Activated CD8-positive, alpha-beta T cell treated with anti-CD3 and anti-CD28 coated beads, Interleukin-2, amount 10 ng/mL, durations not matched to agents 7 days and 5 days (primary cell): ENCODE measurements at places on chromosomes 2 and 18.

GRCh38 chr2:85327822-85328617, at the start of gene TGOLN2:
TGOLN2 (minus strand) TSS chr2:85327989; CDS start chr2:85327962, 27 bp downstream.
- peak; percentile 96 for DNase-seq

GRCh38 chr2:188276255-188276654, 15.4 kb upstream of the GULP1 start:
- DNase-seq, result no peak

GRCh38 chr18:41396211-41396610, 558.8 kb upstream of the PIK3C3 start:
- no peak for DNase-seq

DNA sequence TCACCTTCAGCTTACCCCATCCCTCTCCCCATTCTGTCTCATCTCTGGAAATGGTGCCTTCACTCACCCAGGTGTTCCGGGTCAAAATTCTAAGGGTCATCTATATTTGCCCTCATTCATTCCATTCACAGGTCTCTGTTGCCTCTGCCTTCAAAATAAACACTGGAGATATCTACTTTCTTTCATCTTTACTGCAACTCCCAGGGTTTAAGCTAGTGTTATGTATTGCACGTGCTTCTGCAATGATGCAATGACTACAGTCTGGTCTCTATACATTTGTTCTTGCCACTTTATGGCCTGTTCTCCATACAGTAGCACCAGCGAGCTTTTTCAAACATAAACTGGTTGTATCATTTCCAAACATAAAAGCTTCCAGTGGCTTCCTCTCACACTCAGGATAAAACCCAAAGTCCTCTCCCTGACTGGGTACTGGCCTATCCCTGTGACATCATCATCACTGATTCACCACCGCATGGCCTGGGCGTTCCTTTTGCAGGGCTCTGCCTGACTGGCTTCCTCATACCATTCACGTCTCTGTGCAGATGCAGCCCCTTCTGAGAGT, 14.3 kb downstream of the DSG2 start:
- no peak for DNase-seq

- DNase-seq, result no peak
Measured at GRCh38 chr2:24875272-24875671, 44.8 kb downstream of the ADCY3 start.

DNA sequence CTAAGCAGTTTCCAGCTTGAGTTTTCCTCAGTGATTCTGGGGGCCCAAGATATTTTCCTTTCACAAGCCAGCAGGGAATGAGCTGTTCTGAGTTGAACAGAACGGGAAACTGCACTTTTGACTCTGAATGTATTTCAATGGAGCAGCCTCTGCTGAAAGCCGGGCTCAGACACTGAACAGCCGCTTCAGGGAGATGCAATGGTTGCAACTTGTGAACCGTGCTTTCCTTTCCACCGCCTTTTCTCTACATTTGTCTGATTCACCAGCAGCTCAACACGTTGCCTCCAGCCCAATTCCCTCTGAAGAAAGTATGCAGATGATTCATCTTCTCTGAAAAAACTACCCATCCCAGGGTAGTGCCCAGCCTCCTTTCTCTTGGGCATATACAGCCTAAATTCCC, 119.3 kb upstream of the PKDCC start:
- no peak for DNase-seq

GRCh38 chr2:86300496-86300895, 36.9 kb downstream of the REEP1 start:
- no peak for DNase-seq

DNA sequence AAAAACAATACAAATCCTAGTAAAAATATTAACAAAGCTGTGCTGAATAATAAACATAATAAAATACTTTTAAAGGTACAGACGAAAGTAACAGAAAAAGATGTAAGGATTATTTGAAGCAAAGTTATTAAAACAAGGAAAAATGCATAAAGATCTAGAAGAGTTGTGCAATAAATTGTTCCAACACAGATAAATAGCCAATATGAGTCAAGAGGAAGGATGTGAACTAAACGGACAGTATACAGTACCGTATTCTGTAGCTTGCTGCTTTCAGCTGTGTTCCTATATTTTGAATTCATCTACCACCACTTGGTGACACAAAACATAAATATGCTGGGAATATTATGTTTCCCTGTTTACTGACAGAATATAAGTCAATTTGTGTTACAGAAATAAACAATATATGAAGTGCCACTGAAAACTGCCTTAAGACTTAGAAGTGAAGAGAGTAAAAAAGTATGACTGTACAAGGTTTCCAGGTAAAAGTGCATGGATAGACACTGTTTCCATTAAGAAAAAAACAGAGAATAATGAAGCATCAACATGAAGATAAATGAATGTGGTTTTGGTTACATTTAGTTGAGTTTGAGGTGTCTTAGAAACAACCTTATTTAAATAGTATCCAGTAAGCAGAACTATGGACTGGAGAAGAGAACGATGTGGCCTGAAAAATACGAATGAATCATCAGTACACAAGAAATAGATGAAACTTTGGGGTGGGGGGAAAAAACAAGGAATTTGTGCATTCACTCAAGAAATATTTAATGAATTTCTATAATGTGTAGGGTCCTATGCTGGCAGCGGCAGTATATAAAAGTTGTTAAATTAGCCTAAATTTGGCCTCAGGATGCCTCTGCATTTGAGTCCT, 13.1 kb downstream of the PPP3R1 start:
- no peak for DNase-seq

- no peak for DNase-seq
Measured at GRCh38 chr2:35301369-35301768, 1054.2 kb upstream of the CRIM1 start.

DNA sequence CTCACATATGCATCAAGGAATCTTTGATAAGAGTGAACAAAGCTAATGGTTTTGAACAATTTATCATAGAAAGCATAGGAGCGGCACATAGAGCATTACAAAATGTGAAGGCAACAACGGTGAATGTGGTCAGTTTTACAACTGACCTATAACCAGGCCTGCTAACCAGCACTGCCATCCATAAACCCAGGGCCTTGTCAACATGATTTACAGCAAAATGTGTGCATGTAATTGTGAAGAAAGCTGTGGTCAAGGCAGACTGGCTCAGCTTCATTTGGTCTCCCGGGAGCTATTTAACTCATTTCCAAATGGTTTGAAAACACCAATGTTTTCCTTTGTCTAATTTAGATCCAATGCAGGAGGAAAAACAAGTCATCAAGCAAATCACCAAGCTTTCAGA, 119.8 kb downstream of the DHRS9 start:
- no peak for DNase-seq

- DNase-seq, result no peak
Measured at GRCh38 chr2:20172273-20173055, 52.5 kb downstream of the SDC1 start.

DNA sequence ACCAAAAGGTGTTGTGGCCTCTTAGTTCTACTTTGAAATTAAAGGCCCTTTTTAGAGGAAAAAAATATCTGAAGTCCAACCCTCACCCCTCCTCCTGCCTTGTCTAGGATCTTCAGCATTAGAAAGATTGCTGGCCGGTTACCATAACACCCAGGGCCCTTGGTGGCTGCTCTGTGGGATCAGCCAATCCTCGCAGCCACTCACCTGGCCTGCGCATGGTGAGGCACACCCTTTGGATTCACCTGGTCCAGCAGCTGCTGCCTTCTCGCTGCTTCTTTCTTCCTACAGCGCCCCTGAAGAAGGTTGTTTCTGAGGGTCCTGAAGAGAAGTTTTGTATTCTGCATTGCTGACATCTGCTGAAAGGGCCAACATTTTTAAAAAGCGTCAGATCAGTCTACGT, 25.2 kb downstream of the DYTN start:
- DNase-seq, result no peak

GRCh38 chr2:10620481-10620880, 69.3 kb downstream of the NOL10 start:
- DNase-seq, result peak; percentile 29

DNA sequence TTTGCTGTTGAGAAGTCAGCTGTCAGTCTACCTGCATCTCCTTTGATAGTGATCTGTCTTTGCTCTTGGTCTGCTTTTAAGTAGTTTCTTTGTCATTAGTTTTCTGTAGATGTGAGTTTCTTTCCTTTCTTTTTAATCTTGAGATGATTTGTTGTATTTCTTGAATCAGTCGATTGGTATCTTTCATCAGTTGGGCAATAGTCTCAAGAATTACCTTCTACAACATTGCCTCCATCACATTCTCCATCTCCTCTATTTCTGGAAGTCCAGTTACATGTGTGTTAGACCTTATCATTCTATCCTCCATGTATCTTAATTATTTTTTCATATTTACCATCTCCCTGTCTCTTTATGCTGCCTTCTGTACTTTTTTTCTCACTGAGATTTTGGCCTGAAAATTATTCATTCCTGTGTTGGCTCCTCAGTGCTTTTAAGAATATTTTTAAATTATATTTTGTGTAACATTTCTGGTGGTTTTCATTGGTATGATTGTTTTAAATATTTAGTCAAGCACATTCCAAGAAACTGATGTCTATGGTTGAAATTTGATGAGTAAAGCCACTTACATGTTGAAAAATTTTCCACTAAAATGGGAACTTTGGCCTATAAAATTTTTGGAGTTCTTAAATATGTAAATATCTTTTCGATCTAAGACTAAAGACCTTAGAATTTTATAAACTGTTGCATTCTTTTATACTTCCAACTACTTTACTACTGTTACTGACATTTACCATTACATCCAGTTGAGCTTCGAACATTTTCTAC, 239.5 kb upstream of the MGAT5 start:
- no peak for DNase-seq

GRCh38 chr2:150997066-150997465, 264.6 kb downstream of the RBM43 start:
- DNase-seq, result no peak

DNA sequence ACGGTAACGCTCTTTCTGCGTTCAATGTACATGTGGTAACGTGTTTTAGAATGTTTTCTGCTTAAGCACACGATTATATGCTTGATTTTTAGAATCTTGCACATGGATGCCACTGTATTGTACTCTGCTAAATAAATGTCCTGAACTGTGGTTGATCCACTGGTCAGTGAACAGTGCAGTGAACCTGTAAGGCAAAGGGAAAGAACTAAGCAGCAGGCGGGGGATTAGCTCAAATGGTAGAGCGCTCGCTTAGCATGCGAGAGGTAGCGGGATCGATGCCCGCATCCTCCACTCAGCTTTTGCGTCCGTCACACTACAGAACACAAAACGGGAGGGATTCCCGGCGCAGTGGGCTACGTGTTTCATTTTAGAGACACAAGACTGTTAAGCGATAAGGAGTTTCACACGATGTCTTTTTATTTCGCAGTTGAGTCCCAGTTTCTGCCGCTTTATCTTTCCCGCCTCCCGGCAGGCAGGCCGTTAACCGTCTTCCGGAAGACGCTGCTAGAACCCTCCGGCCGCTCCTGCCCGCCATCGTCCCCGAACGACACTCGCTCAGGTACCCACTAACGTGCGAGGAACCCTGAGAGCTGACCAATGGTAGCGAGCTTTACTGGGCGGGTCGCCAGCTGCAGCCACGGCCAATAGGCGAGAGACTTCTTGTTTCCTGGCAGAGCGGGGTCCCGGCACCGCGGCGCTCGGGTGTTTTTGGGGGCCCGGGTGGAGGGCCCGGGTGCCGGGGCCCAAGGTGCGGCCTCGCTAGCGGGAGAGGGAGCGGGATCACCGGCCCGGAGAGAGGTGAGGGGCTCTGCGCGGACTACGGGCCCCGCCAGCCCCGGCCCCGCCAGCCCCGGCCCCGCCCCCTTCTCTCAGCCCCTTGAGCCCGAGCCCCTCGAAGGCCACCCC, at the start of gene AGBL5:
AGBL5 (plus strand) TSS at position 673 of the 906 bp plus-strand sequence. CDS start 1,291 bp downstream, outside the sequence.
- DNase-seq, result peak; percentile 97
